ENCODE measurements at places on chromosomes 13 and 19. TPM values are rescaled to one million over a fixed set of nuclear protein-coding genes. Genes with fewer than 3 reads are reported as not detected.

DNAJB1 gene
- 95.4 TPM for polyA plus RNA-seq

C19orf73 gene
- 1.2 TPM for polyA plus RNA-seq

BEST2 gene
- not detected for polyA plus RNA-seq

KLF1 gene
- polyA plus RNA-seq, result not detected

FUT3 gene
- polyA plus RNA-seq, result not detected

EBPL gene
- polyA plus RNA-seq, result 65.3 TPM

SLC1A6 gene
- not detected for polyA plus RNA-seq

CYP4F3 gene
- not detected for polyA plus RNA-seq

DNA sequence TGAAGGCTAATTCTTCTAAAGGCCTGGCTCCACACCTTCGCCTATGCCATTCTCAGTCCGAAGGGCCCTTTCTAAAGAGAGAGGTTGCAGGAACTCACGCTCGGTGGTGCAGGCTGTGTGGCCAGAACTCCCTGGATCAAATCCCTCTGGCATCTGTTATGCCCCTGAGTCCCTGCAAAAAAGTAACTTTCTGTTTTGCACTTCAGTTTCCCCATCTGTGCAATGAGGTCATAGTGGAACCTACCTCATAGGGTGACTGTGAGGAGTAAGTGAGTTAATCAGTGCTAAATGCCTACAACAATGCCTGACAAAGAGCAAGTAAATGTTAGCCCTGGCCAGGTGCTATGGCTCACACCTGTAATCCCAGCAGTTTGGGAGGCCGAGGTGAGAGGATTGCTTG, 7.3 kb downstream of the IGSF23 start:
- H3K27me3 ChIP-seq, result no peaks in the 10 kb centered on the region
- H3K4me1 ChIP-seq, result peaks cover 4% of the 10 kb centered on the region
- no peaks in the 10 kb centered on the region for H3K36me3 ChIP-seq
- no peak overlapping the region for H3K27ac ChIP-seq

DNA sequence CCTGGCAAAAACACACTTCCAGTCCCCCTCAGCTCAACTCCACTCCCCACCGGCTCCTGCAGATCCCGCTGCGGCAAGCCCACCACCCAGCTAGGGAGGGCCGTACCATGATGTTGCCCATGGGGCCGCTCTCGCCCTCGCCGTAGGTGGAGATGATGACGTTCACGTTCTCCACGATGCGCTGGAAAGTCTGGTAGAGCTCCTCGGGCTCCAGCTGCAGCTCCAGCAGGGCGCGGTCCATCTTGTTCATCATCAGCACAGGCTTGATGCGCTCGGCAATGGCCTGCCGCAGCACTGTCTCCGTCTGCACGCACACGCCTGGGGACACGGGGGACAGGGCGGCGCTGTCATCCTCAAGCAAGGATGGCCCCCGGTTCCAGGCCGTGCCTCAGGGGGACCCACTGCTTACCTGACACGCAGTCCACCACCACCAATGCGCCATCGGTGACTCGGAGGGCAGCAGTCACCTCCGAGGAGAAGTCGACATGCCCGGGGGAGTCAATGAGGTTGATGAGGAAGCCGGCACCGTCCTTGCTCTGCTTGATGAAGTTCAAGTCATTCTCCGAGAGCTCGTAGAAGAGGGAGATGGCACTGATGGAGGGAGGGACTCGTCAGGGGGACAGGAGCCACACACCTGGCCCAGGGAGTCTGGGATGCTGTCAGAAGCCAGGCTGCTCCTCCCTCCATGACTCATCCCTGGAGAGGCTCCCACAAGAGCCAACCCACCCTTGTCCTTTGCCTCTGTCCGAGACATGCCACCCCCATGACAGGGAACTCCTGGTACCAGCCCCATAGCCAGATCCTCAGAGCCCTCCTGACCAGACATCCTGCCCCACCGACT, 2.3 kb downstream of the EEF2 start:
- peaks cover 62% of the 10 kb centered on the region for H3K36me3 ChIP-seq
- H3K4me1 ChIP-seq, result peaks cover 13% of the 10 kb centered on the region
- no peaks in the 10 kb centered on the region for H3K27me3 ChIP-seq
- H3K27ac ChIP-seq, result no peak overlapping the region
- DNase-seq, result peak; percentile 74

GRCh38 chr19:35288906-35289305, 3.1 kb upstream of the MAG start:
- H3K4me1 ChIP-seq, result no peaks in the 10 kb centered on the region
- no peak overlapping the region for H3K27ac ChIP-seq
- no peak overlapping the region for H3K4me3 ChIP-seq
- DNase-seq, result no peak
- peaks cover 27% of the 10 kb centered on the region for H3K27me3 ChIP-seq

DNA sequence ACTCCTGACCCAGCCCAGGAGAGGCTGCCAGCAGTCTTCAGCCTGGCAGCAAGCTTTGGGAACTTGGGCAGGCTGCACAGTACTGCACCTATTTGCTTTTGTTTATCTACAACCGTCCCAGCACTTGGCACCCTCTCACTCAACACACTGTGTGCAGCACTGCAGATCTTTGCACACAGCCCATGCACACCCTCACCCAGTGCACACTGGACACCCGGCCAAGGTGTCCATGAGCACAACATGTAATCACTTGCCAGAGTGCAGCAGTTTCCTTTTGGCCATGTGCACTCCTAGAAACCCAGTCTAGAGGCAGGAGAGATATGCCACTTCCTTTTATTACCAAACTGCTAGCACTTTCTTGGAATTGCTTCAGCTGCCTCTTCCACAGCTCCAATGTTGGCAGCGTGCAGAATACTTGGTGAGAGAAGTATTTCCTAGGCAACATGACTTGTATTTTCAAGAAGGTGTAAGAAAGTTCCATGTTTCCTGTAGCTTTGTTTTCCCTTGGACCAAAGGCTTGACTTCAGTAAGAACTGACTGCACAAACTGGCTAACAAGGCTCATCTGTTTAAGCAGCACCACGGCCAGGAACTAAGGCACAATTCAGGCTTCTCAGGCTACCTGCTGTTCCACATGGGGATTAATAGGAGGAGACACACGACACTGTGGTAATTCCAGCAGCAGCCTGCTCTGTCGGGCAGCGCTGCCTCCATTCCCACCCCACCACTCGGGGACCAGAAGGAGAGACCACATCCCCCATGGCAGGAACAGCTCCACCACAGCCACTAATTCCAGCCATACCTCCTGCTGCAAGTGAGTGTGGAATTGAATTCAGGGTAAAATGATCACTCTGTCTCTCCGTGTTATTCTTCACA, 15.3 kb downstream of the ATP7B start:
- H3K4me1 ChIP-seq, result peaks cover 12% of the 10 kb centered on the region
- H3K27ac ChIP-seq, result no peak overlapping the region
- no peak overlapping the region for H3K4me3 ChIP-seq
- no peak for DNase-seq
- H3K36me3 ChIP-seq, result no peaks in the 10 kb centered on the region

DNA sequence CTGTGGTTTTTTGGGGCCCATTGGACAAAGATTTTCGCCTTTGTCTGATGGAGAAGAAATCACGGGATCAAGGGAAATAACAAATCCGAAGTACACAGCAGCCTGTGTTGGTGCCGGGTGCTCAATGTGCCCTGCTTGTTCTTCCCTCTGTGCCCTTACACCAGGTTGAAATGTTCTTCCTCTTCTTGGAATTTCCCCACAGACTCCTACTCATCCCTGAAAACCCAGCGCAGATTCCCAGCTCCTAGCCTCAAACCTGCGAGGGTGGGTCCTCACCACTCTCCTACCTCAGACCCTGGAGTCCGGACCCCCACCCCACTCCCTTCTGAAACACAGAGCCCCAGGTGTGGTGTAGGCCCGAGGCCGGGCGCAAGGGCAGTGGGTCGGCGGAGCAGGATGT, 4.9 kb upstream of the ACP4 start:
- no peak overlapping the region for H3K27ac ChIP-seq
- H3K36me3 ChIP-seq, result no peaks in the 10 kb centered on the region
- peaks cover 4% of the 10 kb centered on the region for H3K27me3 ChIP-seq
- H3K4me1 ChIP-seq, result no peaks in the 10 kb centered on the region

GRCh38 chr13:32448972-32449371, 21.0 kb upstream of the N4BP2L1 start:
- no peaks in the 10 kb centered on the region for H3K36me3 ChIP-seq
- no peak for DNase-seq
- no peak overlapping the region for H3K27ac ChIP-seq
- peaks cover 1% of the 10 kb centered on the region for H3K4me1 ChIP-seq

DNA sequence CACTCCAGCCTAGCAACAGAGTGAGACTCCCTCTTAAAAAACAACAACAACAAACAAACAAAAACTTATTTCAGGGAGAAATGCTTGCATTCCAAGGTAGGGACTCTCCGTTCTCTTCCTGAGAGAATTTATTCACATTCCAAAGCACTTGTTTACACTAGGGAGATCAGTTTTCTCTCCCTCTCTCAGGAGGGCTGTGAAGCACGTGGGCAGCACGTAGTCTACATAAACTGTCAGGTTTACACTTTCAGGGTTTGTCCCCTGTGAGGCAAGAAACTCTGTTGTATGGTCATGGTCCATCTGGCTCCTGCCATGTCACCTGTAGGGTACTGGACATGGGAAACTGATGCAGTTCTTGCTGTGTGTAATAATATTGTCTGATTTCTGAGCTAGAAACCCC, 31.6 kb downstream of the WDR87 start:
- DNase-seq, result peak; percentile 59
- H3K27me3 ChIP-seq, result no peaks in the 10 kb centered on the region
- no peaks in the 10 kb centered on the region for H3K36me3 ChIP-seq
- H3K4me3 ChIP-seq, result no peak overlapping the region
- H3K27ac ChIP-seq, result no peak overlapping the region
- no peaks in the 10 kb centered on the region for H3K4me1 ChIP-seq

DNA sequence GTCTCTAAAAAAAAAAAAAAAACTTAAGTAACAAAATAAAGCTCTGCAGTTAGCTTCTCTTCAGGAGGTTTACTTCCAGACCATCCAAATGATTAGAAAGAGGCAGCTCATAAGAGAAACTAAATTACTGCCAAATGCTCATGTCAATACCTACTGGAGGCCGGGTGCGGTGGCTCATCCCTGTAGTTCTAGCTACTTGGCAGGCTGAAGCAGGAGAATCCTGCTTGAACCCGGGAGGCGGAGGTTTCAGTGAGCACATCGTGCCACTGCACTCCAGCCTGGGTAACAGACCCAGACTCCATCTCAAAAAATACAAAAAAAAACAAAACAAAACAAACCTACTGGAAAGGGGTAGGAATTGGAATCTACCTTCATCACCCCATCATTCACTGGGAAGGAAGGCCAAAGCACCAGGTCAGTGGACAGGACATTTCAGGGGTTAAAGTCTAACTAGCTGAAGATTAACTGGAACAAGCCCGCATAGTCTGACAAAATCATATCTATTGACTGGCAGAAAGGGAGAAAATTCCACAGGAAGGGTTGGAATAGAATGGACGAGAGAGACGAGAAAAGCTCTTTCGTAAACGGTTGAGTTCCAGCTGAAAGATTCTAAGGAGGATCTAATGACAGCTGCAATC, 1.3 kb downstream of the ZFP14 start:
- H3K27ac ChIP-seq, result no peak overlapping the region
- no peaks in the 10 kb centered on the region for H3K36me3 ChIP-seq
- no peak for DNase-seq
- peaks cover 4% of the 10 kb centered on the region for H3K4me1 ChIP-seq
- H3K27me3 ChIP-seq, result no peaks in the 10 kb centered on the region
- peak overlapping the region; percentile 66 for H3K4me3 ChIP-seq

GRCh38 chr13:110789871-110790270, 76.4 kb downstream of the ING1 start:
- H3K27me3 ChIP-seq, result peaks cover 14% of the 10 kb centered on the region
- no peaks in the 10 kb centered on the region for H3K36me3 ChIP-seq
- H3K4me1 ChIP-seq, result no peaks in the 10 kb centered on the region
- no peak overlapping the region for H3K27ac ChIP-seq

GRCh38 chr19:44010468-44010867, 7.7 kb downstream of the ZNF230 start:
- H3K36me3 ChIP-seq, result peaks cover 38% of the 10 kb centered on the region
- H3K27me3 ChIP-seq, result no peaks in the 10 kb centered on the region
- H3K27ac ChIP-seq, result no peak overlapping the region
- H3K4me3 ChIP-seq, result no peak overlapping the region
- H3K4me1 ChIP-seq, result no peaks in the 10 kb centered on the region

GRCh38 chr19:42216653-42217519, 591 bp downstream of the DEDD2 start:
- peak overlapping the region; percentile 8 for H3K27ac ChIP-seq
- no peaks in the 10 kb centered on the region for H3K27me3 ChIP-seq
- H3K36me3 ChIP-seq, result peaks cover 4% of the 10 kb centered on the region
- H3K4me1 ChIP-seq, result peaks cover 11% of the 10 kb centered on the region
- peak; percentile 16 for DNase-seq
- peak overlapping the region; percentile 77 for H3K4me3 ChIP-seq

DNA sequence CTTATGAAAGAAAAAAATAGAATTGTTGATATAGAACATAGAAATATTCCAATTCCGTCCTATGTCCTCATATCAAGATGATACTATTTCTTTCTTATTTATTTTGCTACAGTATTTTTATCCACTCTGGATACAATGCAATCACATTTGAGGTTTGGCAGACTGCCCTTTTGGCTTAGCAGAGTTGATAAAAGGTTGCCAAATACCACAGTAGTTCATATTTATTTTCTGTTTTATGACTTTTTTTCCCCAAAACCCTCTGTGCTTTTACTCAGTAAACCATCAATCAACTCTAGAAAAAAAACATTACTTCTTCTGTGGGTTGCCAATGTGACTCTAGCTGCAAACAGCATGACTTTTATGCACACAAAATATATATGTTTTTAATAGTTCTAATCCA, 424.5 kb downstream of the PCDH9 start:
- no peaks in the 10 kb centered on the region for H3K27me3 ChIP-seq
- H3K4me1 ChIP-seq, result no peaks in the 10 kb centered on the region
- no peaks in the 10 kb centered on the region for H3K36me3 ChIP-seq
- no peak overlapping the region for H3K4me3 ChIP-seq
- H3K27ac ChIP-seq, result no peak overlapping the region
